PC-3 (cell line): ENCODE measurements at places on chromosomes 2 and 18.

DNA sequence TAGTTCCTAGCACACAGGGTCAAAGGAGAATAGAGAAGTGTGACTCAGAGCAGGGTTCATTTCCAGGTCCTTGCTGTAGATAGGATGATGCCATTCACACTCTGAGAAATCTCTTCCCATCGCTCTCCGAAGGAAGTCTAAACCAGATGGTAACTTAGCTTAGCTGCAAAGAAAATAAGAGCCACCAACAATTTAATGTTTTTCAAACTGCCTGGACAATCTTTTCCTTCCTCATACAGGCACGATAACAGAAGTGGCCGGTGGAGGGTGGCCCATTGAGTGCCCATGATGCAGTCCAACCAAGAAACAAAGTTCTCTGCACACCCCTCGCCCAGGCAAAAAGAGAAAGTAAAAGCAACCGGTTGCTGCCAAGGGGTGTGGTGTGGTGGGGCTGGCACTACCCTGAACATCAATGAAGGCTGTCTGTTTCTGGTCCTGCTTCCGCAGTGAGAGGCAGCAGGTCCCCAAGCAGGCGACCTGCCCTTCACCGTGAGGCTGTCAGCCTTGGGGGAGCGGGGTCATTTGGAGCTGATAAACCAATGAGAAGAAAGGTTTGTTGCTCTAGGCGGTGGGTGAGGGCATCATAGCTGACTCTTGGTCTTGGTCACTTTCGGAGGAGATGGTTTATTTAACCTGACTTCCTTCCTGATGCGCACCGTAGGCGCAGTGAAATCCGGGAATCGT is 105.6 kb upstream of the CD302 start:
- DNase-seq = no peak

GRCh38 chr2:206127656-206128055 is 31.6 kb downstream of the NDUFS1 start:
- DNase-seq = peak; percentile 21

- peak; percentile 64 for DNase-seq
Observed at GRCh38 chr18:74219056-74219455, 70.7 kb downstream of the TIMM21 start.

- peak; percentile 46 for DNase-seq
Observed at GRCh38 chr2:54680397-54681041, 42.9 kb upstream of the EML6 start.

- DNase-seq = no peak
Observed at GRCh38 chr2:183029219-183029618, 9.0 kb downstream of the NCKAP1 start.

- no peak for DNase-seq
Observed at GRCh38 chr2:68620772-68621171, 22.6 kb upstream of the PROKR1 start.

GRCh38 chr2:185338104-185338503 is 400.5 kb upstream of the FSIP2 start:
- DNase-seq = peak; percentile 50

GRCh38 chr2:235640926-235641723 is 147.3 kb downstream of the AGAP1 start:
- no peak for DNase-seq

DNA sequence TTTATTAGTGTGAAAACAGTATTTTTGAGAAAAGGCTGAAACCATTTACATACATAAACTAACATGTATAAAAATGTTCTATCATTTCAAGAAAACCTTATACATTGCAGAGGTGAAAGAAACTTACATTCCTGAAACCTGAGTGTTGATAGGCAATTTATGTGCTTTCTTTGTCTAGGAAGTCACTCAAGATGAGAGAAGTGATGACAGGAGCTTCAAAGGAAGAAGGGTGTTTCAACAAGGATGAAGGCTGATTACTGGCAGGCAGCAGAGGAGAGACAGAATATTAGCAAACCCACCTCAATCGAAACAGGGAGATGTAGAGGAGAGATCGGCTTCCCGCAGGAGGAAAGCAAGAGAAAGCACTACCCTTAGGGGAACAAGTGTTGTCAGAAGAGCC is 124.9 kb downstream of the PRELID3A start:
- DNase-seq = no peak

- no peak for DNase-seq
Observed at GRCh38 chr2:12173943-12174340, 427.5 kb downstream of the LPIN1 start.
